Kidney epithelial cell (primary cell): ENCODE measurements at places on chromosomes 1 and 21. TPM values are rescaled to one million over a fixed set of nuclear protein-coding genes. Genes with fewer than 3 reads are reported as not detected.

- DNase-seq = no peak
These were observed 1.7 kb downstream of the NFASC start for GRCh38 chr1:204872262-204872881.

GRCh38 chr1:67988066-67988465, 62.4 kb downstream of the DIRAS3 start:
- DNase-seq = no peak

DNA sequence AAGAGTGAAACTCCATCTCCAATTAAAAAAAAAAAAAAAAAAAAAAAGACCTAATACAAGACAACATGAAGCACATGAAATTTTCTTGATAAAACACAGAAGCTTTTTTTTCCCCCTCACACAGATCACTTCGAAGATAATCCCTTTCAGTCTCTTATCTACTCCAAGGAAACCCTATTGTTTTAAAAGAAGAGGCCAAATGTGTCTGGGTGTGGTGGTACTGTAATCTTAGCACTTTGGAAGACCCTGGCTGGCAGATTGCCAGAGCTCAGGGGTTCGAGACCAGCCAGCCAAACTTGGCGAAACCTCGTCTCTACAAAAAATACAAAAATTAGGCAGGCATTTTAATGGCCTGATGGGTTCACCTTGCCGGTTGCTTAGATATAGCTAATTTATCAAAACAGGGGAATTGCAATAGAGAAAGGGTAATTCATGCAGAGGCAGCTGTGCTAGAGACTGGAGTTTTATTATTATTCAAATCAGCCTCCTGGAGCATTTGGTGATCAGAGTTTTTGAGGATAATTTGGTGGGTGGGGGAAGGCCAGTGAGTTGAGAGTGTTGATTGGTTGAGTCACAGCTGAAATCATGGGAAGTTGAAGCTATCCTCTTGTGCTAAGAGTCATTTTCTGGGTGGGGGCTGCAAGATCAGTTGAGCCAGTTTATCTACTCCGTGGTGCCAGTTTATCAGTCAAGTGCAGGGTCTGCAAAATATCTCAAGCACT, 62.5 kb downstream of the SLC16A1 start:
- no peak for DNase-seq

DNA sequence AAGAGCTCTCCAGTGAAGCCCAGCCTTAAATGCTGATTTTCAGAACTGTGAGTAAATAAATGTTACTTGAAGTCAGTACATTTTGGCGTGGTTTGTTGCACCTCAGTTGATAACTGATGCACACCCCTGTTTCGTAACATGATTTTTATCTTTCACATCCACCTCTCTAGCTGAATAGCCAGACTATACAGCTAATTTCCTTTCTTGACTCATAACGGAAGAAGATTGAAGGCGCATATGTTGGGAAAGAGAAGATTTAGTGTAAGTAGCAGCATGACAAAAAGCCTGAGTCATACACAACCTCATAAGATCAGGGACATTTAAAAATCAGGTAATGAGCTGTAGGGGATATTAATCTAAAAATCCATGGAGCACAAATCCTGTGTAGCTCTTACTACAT, 716.2 kb upstream of the ZP4 start:
- DNase-seq = peak; percentile 38

DNA sequence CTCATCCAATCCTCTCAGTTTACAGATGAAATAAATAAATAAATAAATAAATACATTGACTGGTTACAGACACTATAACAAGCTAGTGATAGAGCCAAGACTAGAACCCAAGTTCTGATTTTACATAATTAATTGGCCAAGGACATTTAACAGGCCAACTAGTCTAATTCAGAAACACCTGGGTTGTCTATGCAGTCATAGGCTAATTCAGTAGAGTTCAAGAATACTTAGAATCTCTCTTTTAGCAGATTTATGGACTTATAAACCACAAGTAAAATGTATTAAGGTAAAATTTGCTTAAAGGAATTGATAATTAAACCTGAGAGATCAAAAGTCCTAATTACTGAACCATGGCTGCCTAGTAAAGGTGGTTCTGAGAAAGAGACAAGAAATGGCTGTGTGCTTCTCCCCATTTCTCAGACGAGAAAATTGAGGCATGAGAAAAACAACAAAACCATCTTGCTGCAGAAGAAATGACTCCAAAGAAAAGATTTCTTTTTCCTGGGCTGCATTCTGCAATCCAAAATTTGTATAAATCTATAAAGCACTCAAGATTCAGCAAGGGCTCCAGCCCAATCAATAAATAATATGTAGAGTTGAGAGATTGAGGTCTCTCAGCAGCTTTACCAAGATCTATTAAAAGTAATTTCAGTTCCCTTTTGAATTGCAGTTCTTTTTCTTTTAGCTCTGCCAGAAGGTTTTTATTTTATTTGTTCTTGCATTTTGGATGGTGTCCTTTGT, 98.3 kb downstream of the DUSP10 start:
- DNase-seq = no peak

- DNase-seq = no peak
These were observed 10.0 kb downstream of the DRAXIN start for GRCh38 chr1:11701551-11701961.

GRCh38 chr1:196567238-196567637, 41.0 kb downstream of the KCNT2 start:
- no peak for DNase-seq

DNA sequence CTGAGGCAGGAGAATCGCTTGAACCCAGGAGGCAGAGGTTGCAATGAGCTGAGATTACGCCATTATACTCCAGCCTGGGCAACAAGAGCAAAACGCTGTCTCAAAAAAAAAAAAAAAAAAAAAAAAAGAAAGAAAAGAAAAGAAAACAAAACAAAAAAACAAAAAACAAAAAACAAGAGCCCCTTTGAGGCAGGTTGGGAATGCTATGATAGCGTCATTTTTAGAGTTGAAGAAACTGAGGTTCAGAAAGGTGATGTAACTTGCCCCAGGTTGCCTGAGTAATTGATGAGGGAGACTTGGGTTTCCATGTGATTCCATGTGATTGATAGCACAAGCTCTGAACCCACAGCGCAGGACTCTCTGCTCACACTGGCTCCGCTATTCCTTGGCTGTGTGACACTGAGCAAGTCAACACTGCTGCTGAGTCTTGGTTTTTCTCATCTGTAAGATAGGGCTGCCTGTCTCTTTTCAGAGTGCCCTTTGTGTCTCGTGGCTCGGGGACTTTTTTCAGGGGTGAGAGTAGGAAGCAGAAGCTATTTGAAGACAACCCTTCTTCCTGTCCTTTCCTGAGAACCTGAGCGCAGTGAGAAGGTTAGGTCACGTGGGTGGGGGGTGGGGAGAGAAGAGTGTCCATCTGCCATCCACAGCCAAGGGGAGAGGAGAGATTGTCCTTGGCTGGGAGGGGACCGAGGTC, 2.5 kb downstream of the CNR2 start:
- no peak for DNase-seq

Gene AGBL4
- total RNA-seq = not detected in 2 replicates

Gene PRR9
- total RNA-seq = not detected in 2 replicates

Gene FAM229A
- total RNA-seq = 3.4 and 7.5 TPM in 2 replicates

Gene LAMC1
- 172 and 207 TPM in 2 replicates for total RNA-seq

Gene LMOD1
- total RNA-seq = under 0.01 and 0.07 TPM in 2 replicates

Gene FAM167B
- total RNA-seq = 2.7 TPM in 1 of 2 replicates, not detected in the other
